ENCODE measurements at places on chromosomes 3 and 15.

GRCh38 chr3:161050935-161051334 is 54.2 kb downstream of the B3GALNT1 start:
- no peak for DNase-seq

DNA sequence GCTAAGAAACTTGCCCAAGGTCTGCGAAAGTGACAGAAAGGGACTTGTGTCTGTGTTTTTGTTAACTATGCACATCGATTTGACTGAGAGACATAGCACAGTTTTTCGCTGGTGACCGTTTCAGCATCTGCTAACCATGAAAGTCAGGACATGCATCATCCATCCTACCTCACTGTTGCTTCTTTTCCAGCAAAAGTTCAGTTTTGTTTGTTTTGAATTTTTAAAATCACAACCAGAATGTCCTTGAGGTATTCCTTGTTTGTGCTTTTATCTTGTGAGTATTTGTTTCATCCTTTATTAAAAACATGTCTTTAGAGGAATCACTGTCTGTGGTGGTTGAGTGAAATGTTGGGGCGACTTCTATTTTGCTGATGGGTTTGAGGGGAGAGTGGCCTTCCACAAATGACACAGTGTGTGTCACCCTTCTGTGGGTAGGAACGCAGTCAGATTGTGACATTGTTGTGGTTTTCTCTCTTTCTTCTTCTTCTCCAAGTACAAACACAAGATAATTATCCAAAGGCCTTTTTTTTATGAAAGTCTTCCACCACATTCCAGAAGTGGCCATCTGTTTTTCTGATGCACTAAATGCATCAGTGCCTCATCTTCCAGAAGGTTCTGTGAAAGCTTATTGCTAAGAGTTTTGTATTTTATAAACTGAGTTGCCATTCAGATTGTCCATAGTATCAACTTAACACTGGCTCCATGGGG is 214.4 kb upstream of the NR2E3 start:
- DNase-seq, result peak; percentile 49

DNA sequence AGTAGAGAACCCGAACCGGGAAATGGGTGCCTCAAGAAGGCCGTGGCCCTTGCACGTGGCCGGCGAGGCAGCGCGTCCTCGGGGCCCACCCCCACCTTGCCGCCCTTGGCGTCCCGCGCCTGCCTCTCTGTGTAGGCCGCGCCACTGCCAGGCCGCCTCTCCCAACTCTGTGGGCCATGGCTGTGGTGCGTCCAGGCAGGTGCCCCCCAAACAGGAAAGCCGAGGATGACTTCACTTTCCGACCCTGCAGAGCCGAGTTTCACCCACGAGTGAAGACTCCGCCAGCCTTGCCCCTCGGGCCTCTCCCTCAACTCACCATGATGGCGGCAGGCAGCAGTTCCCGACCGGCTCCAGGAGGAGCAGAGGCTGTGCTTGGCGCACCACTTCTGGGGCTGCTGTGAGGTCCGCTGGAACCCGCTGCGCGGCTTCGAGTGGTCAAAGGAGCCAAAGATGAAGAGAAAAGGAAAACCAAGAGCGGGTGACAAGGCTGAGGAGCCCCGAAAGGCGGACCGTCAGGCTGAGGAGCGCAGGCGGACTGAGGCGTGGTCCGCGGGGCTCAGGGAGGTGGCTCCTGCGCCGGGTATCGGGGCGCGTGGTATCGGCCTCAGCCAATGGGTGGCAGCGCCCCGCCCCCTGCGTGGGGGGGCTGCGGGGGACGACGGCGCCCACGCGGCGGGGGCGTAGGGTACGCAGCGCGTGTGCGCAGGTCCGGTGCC is at the start of gene DAZL:
Gene DAZL (minus strand): TSS at position 537 of the 716 bp plus-strand sequence. CDS start 218 bp downstream, at position 319.
- DNase-seq, result no peak

- peak; percentile 63 for DNase-seq
Observed at GRCh38 chr3:120791913-120792312, 49.4 kb downstream of the GTF2E1 start.

- peak; percentile 60 for DNase-seq
Observed at GRCh38 chr15:80929225-80929624, 60.4 kb downstream of the MESD start.

GRCh38 chr15:27707257-27707656 is 391.9 kb downstream of the OCA2 start:
- no peak for DNase-seq

GRCh38 chr3:109853077-109853731 is 515.9 kb upstream of the DPPA4 start:
- DNase-seq, result no peak
